Prostate gland (tissue), 2 donors: ENCODE measurements at places on chromosomes 13 and 19. TPM values are rescaled to one million over a fixed set of nuclear protein-coding genes. Genes with fewer than 3 reads are reported as not detected.
A peak's percentile ranks its signal among the peaks of the same experiment; 100 is the strongest.

Gene APOC1
- 7.3 TPM for total RNA-seq

Gene GFY
- total RNA-seq, result not detected

GRCh38 chr19:51511353-51511752, 9.8 kb upstream of the SIGLEC12 start:
- H3K27ac ChIP-seq, result no peak overlapping the region
- no peak overlapping the region for H3K4me3 ChIP-seq
- no peaks in the 10 kb centered on the region for H3K27me3 ChIP-seq
- H3K4me1 ChIP-seq, result no peaks in the 10 kb centered on the region
- H3K36me3 ChIP-seq, result no peaks in the 10 kb centered on the region
- no peak for DNase-seq

- peak overlapping the region; percentile 88 for H3K27ac ChIP-seq
- no peak for DNase-seq
- peaks cover 36% of the 10 kb centered on the region for H3K4me1 ChIP-seq
Observed at GRCh38 chr19:3098141-3098514, 4.0 kb downstream of the GNA11 start.

DNA sequence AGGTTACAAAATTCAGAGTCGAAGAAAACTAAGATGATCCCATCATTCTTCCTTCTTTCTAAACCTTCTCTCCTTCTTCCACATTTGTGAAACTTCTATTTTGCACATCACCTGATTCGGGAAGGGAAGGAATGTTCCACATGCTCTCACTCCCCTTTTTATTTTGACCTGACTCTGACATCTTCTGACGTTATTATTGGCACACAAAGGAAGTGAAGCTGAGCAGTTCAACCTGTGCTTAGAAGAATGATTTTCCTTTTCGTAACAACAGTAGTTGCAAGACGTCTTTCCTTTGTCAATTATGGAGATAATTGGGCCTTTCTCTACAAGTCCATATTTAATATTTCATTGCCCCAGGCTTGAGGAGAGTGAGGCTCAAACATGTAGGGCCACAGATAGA, 18.0 kb downstream of the FAM124A start:
- no peaks in the 10 kb centered on the region for H3K27me3 ChIP-seq
- H3K27ac ChIP-seq, result no peak overlapping the region
- DNase-seq, result no peak
- no peaks in the 10 kb centered on the region for H3K4me1 ChIP-seq
- H3K4me3 ChIP-seq, result no peak overlapping the region
- H3K36me3 ChIP-seq, result no peaks in the 10 kb centered on the region

DNA sequence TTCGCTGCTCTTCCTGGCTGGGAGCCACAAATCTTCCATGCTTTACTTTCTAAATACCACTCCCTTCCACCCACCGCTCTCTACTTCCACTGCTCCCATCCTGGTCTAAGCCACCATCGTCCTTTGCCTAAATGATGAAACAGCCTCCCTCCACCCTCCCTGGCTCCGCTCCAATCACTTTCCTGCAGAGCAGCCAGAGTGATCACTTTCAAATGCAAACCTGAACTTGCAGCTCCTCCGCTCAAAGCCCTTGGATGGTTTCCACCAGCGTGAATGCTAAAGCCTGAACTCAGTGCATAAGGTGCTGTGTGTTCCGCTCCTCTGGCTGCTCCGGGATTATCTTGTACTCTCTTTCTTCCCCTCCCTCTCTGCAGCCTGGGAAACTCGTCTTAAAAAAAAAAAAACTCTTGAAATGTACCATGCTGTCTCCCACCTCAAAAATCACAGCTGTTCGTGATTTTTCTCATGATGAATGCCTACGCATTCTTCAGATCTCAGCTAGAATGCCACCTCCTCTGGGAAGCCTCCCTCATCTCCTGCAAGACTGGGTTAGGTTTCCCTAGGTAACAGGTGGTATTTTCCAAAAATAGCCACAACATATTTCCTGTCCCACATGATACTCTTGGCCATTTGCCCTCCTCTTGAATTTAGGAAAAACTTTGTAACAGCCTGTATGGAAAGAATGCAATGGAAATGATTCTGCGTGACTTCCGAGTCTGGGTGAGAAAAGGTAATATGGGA, 3.7 kb upstream of the SIN3B start:
- no peaks in the 10 kb centered on the region for H3K4me1 ChIP-seq
- no peaks in the 10 kb centered on the region for H3K36me3 ChIP-seq
- no peaks in the 10 kb centered on the region for H3K27me3 ChIP-seq
- DNase-seq, result peak; percentile 54
- H3K4me3 ChIP-seq, result peak overlapping the region; percentile 19

DNA sequence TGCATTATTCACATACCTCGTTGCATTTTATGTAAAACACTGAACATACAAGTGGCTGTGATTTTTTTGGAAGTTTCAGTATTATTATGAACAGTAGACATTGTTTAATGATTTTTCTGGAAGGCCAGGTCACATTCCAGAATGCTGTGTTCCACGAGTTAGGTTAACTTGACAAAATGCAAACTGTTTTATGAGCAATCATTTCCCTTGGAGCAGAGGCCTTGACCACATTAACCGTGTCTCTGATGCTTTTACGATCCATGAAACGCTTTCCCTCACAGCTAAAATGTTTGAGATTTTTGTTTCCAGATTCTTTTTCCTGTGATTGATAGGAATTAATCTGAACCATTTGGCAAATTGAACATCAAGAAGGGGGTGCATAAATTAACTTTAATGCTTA, 57.8 kb downstream of the MBNL2 start:
- no peaks in the 10 kb centered on the region for H3K27me3 ChIP-seq
- DNase-seq, result no peak
- H3K4me1 ChIP-seq, result peaks cover 13% of the 10 kb centered on the region
- H3K36me3 ChIP-seq, result no peaks in the 10 kb centered on the region
- peak overlapping the region; percentile 29 for H3K27ac ChIP-seq
- no peak overlapping the region for H3K4me3 ChIP-seq

DNA sequence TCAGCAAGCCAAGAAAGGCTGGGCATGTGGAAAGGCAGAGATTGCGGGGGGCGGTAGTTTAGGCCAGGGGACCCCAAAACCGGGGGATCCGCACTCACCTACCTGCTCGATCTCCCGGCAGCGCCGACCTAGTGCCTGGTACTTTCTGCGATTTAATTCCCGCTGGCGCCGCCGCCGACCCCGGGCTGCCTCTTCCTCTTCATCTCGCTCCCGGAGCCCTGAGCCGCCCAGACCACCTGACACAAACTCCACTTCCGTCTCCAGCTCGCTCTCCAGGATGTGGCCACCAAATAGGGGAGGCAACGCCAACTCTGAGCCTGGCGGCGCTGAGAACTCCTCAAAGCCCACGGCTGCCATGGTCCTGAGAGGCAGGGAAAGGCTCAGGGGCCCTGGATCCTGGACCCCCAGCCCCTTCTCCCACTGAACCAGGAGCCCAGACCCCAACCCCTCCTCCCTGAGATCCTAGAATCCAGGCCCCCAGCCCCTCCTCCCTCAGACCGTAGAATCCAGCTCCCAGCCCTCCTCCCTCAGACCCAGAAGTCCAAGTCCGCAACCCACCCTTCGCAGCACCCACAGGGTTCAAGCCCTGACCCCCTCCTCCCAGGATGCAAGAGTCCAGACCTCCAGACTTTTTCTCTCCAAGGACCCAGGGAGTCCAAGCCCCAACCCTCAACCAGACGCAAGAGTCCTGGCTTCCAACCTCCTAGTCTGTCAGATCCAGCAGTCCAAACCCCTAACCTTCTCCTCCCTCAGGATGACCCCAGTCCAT, 933 bp downstream of the TFPT start:
- peak overlapping the region; percentile 90 for H3K4me3 ChIP-seq
- peak overlapping the region; percentile 90 for H3K27ac ChIP-seq
- H3K27me3 ChIP-seq, result no peaks in the 10 kb centered on the region
- peak; percentile 33 for DNase-seq

DNA sequence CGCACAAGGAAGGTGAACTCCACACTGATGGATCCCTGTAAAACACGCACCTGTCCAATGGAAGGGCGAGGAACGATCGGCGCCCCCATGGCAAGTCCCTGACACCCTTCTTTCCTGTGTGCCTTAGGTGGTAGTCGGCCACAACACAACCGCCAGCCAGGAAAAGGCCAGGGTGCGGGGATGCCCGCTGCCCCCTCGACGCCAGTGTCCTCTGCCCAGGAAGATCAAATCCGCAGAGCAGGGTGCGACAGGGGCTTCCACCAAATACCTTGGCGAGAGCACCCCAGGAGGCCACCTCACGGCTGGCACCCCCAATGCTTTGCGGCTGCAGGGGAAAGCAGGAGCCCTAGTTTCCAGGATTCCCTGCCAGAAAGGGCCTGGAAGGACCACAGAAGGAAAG, 91.2 kb downstream of the ZNF254 start:
- no peaks in the 10 kb centered on the region for H3K27me3 ChIP-seq
- H3K4me3 ChIP-seq, result no peak overlapping the region
- H3K4me1 ChIP-seq, result no peaks in the 10 kb centered on the region
